ENCODE measurements at places on chromosomes 16 and 17. TPM values are rescaled to one million over a fixed set of nuclear protein-coding genes. Genes with fewer than 3 reads are reported as not detected.

- no peak for DNase-seq
Observed at GRCh38 chr16:64109241-64109640, 1012.6 kb downstream of the CDH11 start.

NPIPB9 gene
- 1.1 TPM for polyA plus RNA-seq

DNA sequence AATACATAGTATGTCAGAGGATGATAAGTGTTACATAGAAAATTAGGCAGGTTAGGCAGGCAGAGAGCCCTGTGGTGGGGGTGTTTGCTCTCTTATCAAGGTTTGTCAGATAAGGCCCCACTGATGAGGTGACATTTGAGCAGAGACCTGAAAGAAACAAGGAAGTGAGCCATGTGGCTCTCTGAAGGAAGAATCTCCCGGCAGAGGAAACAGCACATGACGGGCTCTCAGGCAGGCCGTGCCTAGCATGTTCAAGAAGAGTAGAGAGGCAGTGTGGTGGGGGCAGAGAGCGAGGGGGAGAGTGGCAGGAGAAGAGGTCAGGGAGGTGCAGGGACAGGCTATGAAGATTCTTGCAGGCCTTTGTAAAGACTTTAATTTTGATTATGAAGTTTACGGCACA lies 82.0 kb upstream of the ASIC2 start:
- DNase-seq = no peak

DNA sequence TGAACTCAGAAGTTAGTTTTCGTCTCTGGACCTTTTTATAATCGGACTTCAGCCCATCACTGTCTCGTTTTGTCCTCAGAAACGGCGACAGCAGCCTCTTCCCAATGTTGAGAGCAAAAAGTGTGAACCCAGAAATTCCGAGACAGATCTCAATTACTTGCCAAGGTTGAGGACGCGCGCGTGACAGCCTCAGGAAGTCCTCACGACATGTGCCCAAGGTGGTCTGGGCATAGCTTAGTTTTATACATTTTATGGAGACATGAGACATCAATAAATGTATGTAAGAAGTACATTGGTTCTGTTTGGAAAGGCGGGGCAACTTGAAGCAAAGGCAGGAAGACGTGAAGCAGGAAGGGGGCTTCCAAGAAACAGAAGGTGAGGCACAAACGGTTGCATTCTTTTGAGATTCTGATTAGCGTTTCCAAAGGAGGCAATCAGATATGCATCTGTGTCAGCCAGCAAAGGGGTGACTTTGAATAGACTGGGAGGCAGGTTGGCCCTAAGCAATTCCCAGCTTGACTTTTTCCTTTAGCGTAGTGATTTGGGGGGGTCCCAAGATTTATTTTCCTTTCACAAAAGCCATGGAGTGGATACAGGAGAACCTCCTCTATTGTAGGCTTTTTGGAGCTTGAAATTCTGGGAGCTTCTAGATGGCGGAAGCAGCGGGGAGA lies 583 bp upstream of the ZNF747 start:
- no peak for DNase-seq

C1QTNF8 gene
- polyA plus RNA-seq = not detected
